ENCODE measurements at places on chromosomes 3 and 15.

DNA sequence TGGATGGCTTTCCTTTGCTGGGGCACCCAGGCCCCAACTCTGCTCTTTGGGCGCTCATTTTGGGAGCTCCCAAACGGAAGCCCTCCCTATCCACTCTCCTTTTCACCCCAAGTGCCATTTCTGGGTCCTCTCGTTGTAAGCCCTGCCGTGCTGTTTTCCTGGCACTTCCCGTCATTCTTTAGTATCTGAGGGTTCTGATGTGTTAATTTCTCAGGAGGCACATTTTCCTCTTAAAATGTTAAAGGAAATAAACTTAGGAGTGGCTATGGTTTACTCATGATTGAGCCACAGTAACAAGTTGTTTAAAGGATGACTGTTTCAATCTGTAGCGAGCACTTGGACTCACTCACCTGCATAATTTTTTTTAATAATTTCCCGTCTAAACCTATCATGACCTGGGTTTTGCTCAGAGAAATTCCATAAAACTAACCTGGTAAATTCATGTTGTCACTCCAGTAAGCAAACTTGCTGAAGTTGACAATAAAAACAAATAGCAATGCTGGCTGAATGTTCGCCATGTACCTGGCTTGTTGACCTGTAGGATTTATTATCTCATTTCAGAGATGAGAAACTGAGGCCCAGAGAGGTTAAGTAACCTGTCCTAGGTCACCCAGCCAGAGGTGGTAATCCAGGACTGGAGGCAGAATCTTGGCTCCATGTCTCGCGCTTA lies 10.6 kb downstream of the ALDH1A3 start:
- no peak for DNase-seq

DNA sequence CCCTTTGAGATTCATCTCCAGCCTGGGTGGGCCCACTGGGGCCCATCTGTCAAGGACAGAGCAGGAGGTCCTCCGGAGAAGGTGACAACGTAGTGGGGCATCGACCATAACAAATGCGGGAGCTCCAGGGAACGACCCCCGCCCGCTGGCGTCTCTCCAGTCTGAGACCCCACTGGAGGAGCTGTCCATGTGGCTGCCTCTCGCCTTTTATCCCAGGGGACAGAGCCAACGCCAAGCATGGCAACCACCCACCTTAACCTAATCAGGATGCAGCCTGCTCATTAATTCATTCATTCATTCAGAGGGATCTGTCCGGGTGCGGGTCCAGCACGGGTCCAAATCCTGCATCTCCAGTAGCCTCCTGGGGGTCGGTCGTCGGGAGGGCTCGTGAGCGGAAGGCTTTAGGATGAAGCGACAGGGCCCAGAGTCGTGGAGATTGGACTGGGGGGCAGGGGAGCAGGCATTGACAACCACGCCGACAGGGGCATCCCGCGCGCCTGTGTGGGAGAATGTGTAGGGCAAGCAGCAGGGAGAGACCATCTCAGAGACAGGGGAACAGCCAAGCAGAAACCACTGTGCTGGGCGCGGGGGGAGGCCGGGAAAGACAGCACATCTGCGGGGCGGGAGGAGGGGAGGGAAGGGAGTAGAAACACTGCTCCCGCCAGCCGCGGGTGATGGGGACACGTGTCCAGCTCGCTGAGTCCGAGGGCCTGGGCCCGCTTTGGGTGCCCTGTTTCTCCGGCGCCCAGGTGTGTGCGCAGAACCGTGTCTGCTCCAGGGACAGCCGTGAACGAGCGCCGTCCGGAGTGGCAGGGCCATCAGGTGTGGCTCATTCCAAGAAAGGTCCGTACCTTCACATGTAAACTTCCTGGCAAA lies 1.9 kb downstream of the PIGZ start:
- DNase-seq: no peak

DNA sequence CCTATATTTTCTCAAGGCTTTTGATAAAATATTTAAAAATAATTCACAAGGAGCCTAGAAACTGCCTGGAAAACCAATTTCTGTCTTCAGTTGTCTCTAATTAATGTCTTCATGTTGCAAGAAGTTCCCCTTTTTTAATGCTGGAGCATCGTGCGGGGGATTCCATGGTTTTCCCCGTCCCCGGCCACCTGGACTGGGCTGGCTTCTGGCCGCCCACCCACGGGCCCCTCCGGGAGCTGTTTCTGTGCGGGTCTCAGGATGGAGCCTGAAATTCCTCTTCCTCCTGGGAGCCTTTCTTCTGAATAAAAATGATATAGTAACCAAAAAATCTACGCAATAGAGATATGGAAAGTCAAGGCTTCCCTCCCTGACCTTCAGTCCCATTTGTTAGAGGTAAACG lies 8.1 kb upstream of the LRRK1 start:
- DNase-seq: no peak

GRCh38 chr3:18436213-18436612 lies 11.1 kb upstream of the SATB1 start:
- no peak for DNase-seq

- DNase-seq: no peak
Measured at GRCh38 chr3:114855839-114856238, 291.2 kb downstream of the ZBTB20 start.
